ENCODE measurements at places on chromosomes 4 and X.

GRCh38 chrX:109596015-109596414 lies 29.0 kb downstream of the KCNE5 start:
- DNase-seq, result no peak

- DNase-seq, result no peak
These were observed 152.2 kb downstream of the STK32B start for GRCh38 chr4:5203309-5203992.

DNA sequence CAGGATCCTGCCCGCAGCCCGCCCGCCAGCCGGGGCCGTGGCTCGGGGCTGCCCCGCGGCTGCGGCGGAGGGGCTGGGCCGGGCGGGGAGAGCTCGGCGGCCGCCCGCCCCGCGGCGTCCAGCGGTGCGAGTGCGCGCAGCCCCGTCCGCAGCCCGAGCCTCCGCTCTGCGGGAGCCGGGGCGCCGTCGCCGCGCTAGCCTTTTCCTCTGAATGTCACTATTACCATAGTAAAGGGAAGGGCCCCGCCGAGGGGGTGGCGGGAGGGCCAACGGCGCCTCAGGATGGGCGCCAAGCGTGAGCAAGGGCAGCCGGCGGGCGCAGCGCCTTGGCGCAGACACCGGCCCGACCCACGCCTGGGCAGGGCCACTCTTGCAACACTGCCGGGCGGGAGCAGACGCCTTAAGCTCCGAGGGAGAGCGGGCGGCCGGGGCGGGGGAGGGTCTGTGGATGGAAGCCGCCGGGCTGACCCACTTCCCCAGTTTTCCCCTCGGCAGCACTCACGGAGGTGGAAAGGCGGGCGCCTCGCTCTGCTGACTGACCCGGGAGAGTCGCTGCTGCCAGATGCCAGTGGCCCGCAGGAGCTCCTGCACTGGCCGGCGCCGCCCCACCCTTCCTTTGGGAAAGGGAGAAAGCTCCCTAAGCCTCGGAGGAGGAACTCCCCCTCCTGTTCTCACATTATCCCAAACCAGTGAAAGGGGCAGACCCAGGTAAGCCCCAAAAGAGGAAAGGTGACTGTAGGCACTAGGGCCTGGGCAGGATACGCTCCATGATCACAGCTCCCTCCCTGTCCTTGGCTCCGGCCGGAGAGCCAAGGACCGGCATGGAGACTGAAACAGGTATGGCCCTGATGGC lies 329.4 kb downstream of the HNRNPD start:
- peak; percentile 60 for DNase-seq

GRCh38 chr4:173704201-173704600 lies 174.2 kb upstream of the HAND2 start:
- DNase-seq, result no peak

DNA sequence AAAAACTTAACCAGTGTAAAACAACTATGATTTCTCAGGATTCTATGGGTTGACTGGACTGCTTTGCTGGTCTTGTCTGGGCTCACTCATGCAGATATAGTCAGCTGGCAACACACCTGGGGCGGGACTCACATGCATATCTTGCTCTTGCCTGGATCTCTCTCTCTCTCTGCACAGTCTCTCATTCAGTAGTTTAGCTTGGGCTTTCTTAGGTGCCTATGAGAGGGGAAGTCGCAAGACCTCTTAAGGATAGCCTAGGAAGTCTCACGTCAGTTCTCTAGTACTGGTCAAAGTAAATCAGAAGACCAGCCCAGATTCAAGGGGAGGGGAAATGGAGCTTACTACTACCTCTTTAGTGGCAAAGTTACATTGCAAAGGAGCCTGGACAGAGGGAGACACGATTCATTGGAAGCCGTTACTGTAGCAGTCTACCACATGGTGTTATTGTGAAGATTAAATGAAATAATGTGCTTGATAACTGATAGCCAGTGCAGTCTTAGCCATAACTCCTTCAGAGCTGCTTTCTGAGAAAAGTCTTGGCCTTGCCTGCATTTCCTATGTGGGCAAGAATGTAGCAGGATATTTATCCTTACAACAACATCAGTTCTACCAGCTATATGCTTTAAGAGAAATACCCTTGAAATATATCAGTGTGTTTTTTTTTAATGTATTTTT lies 2.1 kb downstream of the COPS4 start:
- DNase-seq, result no peak

- no peak for DNase-seq
These were observed 508.7 kb downstream of the TRIML1 start for GRCh38 chr4:188647820-188648370.
